PC-9 (cell line): ENCODE measurements at places on chromosomes 7 and 10. TPM values are rescaled to one million over a fixed set of nuclear protein-coding genes. Genes with fewer than 3 reads are reported as not detected.
A peak's percentile ranks its signal among the peaks of the same experiment; 100 is the strongest.

SPDYE6 gene
- not detected in 2 replicates for total RNA-seq

ANKIB1 gene
- 78.2 and 116 TPM in 2 replicates for total RNA-seq

PIK3AP1 gene
- 1.1 and 1.7 TPM in 2 replicates for total RNA-seq

WEE2 gene
- not detected in 2 replicates for total RNA-seq

SLC26A5 gene
- not detected in 2 replicates for total RNA-seq

SUFU gene
- 16.9 and 20.2 TPM in 2 replicates for total RNA-seq

DNA sequence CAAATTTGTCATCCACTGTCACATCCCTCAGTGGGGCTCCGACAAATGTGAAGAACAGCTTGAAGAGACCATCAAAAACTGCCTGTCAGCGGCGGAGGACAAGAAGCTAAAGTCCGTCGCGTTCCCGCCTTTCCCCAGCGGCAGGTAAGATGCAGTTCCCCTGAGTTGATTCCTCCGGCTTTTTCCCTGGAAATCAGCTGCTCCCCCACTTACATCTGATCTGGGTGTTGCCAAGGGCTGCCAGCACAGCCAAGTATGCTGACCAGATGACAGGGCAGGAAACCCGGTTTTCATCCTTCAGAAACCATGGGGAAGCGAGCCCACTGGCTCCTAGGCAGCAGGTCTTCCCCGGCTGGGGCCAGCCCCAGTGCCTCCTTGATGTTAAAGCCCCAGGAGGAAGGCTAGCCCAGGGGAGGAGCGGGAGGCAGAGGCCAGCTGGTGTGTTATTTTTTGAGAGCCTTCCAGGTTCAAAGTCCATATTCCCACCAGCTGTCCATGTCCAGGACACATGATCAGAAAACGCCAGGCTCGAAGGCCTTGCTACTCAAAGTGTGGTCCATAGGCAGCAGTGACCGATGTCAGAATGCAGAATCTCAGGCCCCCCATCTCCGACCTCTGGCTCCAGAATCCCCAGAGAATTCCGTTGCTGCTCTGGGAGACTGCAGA lies 23.4 kb downstream of the AIFM2 start:
- no peak for DNase-seq

- DNase-seq = no peak
Measured at GRCh38 chr7:90688810-90689209, 92.7 kb downstream of the CDK14 start.

- DNase-seq = no peak
Measured at GRCh38 chr10:78726171-78726570, 342.6 kb upstream of the ZMIZ1 start.

DNA sequence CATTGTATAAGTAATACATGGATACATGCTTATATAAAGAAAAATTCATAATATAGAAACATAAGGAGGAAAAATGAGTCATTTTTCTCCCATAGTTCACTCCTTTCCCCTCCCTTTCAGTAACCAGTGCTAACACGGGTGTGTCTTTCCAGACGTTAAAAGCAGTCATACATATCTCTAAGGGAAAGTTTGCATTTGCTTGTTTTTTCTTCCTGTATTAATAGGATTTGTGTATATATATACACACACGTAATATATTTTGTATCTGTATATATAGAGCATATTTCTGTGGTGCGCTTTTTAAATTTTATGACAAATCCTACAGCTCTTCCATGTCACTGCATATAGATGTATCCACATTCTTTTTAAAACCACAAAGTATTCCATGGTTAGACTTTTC lies 78.8 kb downstream of the RALA start:
- DNase-seq = no peak

DNA sequence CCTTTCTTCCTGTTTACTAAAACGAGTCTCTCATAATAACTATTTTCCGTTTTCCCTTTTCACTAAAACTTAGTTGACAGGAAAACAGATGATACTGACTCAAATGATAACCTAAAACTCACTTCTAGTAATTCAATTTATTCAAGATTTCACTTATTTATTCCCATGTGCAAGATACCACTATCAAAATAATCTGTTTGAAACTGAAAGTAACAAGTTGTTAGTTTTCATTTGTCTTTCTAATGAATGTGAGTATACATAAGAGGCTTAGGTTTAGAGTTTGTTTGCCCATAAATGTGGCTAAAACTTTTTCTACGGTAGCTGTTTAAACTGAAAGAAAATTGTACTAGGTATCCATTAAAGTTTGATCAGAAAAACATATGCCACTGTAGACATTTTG lies 314.9 kb upstream of the STEAP1 start:
- no peak for DNase-seq

- DNase-seq = no peak
Measured at GRCh38 chr7:134051020-134051419, 76.1 kb upstream of the LRGUK start.

- DNase-seq = no peak
Measured at GRCh38 chr7:45569290-45569685, 4.9 kb upstream of the ADCY1 start.

DNA sequence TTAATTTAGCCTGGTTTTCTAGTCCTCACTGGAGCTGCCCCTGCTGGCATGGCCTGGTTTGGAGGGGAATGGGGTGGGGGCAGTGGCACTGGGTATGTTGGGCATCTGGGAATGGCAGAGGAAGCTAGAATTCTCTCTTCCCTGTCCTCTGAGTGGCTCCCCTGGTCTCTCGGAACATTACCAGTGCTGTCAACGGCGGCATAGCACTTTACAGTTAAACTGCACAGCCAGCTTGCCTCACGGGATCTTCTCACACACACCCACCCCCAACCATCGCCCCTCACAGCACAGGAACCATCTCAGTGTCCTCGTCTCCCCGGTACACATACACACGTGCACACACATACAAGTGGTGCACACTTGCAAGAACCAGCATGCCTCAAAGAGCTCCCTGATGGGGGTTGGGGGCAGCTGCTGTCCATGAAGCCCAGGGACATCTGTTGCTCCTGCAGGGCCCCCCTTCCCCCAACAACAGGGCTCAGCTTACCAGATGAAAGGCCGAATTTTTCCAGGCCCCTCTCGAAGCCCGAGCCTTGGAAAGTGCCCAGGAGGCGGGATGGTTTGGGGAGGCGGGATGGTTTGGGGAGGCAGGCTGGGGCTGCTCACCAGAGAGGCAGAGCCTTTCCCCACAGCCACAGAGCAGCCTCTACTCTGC lies 41.0 kb downstream of the TSPAN15 start:
- DNase-seq = peak; percentile 29

GRCh38 chr10:71623986-71624291 lies 95.6 kb downstream of the C10orf105 start:
- no peak for DNase-seq

DNA sequence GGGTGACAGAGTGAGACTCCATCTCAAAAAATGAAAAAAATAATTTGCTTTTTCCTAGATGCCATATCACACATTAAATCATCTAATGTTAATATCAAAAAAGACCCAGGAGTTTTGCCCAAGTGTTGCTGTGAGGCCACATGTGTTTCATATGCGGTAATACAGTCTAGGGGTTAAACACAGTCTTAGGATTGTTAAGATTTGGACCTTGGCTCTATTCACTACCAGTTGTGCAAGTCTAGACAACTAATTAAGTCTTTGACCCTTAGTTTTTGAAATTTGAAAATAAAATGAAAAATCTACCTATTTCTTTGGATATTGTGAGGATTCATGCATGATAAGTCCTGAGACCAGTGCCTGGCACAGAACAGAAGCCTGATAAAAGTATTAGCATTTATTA lies 14.9 kb upstream of the MALRD1 start:
- DNase-seq = no peak

DNA sequence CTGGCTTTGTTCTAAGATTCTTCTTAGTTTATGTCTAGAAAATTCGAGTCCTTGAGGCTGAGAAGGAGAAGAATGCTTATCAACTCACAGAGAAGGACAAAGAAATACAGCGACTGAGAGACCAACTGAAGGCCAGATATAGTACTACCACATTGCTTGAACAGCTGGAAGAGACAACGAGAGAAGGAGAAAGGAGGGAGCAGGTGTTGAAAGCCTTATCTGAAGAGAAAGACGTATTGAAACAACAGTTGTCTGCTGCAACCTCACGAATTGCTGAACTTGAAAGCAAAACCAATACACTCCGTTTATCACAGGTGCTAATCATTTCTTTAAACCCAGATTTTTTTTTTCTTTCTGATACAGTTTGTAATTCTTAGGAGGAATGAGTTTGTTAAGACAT lies 6.7 kb downstream of the CEP55 start:
- DNase-seq = no peak
